Stimulated activated CD8-positive, alpha-beta memory T cell treated with anti-CD3 and anti-CD28 coated beads, Interleukin-15, amount 100 ng/mL, for 48 hours (primary cell): ENCODE measurements at places on chromosomes 3 and 15.

GRCh38 chr3:4741404-4742307 is 237.6 kb upstream of the BHLHE40 start:
- DNase-seq: no peak

GRCh38 chr3:150227839-150228238 is 180.3 kb upstream of the TSC22D2 start:
- peak; percentile 15 for DNase-seq

DNA sequence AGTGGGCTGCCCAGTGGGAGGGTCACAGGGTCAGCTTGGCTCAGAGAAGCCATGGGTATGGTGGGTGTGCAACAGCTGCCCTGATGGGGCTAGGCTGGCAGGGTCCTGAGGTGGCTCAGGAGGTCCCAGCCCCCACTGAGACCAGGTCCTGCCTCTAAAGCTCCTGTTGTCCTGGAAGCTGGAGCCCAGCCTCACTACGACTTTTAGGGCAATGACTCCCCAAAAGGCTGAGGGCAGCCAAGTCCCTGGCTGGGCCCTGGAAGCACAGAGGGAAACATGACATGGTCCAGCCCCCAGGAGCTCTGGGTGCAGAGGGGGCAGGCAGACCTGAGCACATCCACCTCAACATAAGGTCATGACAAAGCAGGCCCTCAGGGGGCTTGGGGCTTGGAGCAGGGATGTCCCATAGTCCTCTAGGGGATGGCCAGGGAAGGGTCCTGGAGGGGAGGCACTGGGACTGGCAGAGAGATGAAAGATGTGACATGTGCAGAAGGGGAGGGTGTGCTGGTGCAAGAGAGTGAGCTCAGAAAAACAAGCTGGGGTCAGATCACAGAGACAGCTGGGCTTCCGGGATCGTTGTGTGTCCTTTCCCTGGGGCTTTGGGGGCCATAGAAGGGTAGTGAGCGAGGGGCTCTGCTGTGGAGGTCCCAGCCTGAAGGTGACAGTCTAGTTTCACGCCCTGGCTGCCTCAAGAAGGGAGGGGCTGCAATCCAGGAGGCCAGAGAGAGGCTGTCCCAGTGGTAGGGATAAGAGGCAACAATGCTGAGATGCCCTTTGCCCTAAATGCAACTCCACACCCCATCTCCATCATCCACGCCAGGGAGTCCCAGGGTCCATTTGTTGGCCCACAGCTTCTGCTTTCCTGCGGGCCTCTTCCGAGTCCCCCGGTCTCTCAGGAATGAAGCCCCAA is 639 bp upstream of the ITIH3 start:
- DNase-seq: no peak

- no peak for DNase-seq
Measured at GRCh38 chr15:58448331-58448730, 16.5 kb downstream of the LIPC start.

GRCh38 chr15:87269566-87269965 is 987.0 kb downstream of the NTRK3 start:
- no peak for DNase-seq

DNA sequence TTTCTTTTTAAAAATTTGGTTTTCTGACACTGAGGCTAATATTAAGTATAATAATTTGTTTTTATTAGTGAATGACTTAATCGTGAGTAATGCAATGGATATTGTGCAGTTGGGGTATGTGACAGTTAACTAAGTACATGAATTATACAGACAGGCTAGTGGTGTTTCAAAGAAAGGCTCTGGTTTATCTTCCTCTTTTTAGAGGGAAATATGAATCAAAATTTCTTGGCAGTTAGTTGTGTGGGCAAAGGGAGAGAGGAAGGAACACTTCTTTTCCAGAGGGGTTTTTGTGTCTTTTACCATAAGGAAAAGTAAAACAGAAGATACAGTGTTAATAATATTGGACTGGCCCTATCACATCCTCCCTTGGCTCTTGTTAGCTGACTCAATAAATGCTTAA is 2.7 kb downstream of the ZNF654 start:
- no peak for DNase-seq

- no peak for DNase-seq
Measured at GRCh38 chr3:189270248-189270832, 98.6 kb downstream of the TPRG1 start.

- DNase-seq: no peak
Measured at GRCh38 chr3:38383156-38383875, 36.7 kb downstream of the XYLB start.

- DNase-seq: no peak
Measured at GRCh38 chr3:127677541-127678314, 5.0 kb downstream of the ABTB1 start.

DNA sequence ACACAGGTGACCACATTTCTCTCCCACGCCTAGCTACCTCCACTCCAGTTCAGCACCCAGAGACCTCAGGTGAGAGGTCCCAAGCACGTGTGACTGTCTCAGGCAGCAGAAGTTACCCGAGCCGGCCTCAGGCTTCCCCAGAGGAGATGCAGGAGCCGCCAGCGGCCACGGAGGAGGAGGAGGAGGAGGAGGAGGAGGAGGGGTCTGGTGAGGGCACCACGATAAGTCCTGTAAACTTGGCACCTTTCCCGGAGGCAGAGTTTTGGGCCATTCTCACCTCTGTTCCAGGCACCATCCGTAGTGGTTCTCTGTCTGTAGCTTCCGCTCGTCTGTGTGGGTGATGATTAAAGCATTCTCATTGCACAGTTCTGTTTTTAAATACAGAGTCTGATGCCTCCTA is 56.1 kb downstream of the CCK start:
- no peak for DNase-seq

DNA sequence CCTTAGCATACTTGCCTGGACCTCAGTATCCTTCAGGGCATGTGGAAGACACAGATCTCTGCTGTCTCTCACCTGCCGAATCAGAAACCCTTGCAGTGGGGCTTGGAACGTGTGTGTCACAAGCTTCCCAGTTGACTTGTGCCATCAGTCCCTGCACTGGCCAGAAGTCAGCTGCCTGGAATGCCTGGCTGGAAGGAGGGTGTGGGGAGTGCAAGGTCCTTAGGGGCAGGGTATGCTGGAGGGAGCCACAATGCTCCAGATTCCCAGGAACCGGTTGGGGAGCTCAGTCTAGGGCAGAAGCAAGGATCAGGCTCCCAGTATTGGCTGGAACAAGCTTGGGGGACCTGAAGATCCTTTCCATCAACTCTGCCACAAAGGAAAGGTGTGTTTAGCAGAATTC is 27.1 kb downstream of the SPSB4 start:
- no peak for DNase-seq

GRCh38 chr15:88477126-88477525 is 9.6 kb downstream of the MRPS11 start:
- no peak for DNase-seq

- DNase-seq: no peak
Measured at GRCh38 chr3:190194506-190194905, 73.8 kb upstream of the P3H2 start.

GRCh38 chr3:184559336-184559735 is 2.2 kb upstream of the EPHB3 start:
- DNase-seq: no peak

- DNase-seq: peak; percentile 59
Measured at GRCh38 chr15:73700041-73700842, 16.1 kb downstream of the CD276 start.

DNA sequence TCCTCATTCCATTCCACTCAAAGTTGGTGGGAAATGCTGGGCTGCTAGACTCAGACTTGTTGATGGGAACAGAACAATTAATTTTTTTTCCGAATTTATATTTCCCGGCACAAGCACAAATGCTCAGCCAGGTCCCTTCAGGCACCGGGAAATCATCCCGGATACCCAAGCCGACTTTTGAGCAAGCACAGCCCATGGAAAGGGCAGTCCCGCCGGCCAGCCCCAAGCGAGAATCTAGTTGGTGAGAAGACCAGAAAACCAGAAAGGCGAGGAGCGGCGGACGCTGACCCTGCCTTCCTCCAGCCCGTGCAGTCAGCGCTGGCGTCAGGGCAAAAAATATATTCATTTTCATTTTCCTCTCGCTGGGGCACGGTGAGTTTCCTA is 763 bp upstream of the ZIC4 start:
- no peak for DNase-seq

DNA sequence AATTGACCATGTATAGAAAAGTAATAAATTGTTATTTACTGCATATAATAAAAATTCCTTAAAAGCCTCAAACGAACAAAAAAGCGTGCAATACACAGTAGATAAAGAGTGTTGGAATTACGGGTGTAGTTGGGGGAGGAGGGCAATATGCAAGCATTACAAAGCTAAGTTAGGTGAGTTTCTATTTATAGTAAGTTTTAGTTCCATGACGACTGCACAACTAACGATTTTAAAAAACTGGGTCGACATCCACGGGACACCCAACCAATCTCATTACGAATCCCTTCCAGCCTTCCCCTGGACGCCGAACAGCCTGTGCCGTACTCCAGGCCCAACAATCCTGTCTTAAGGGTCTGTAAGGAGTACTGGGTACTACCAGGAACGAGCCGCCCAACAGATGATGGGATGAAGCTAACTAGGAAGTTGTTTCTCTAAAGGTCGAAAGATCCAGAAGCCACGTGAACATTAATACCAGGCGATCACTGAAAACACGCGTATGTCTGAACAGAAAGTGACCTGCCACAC is 677 bp downstream of the POLQ start:
- DNase-seq: no peak

- no peak for DNase-seq
Measured at GRCh38 chr3:85498177-85498576, 539.4 kb downstream of the CADM2 start.

DNA sequence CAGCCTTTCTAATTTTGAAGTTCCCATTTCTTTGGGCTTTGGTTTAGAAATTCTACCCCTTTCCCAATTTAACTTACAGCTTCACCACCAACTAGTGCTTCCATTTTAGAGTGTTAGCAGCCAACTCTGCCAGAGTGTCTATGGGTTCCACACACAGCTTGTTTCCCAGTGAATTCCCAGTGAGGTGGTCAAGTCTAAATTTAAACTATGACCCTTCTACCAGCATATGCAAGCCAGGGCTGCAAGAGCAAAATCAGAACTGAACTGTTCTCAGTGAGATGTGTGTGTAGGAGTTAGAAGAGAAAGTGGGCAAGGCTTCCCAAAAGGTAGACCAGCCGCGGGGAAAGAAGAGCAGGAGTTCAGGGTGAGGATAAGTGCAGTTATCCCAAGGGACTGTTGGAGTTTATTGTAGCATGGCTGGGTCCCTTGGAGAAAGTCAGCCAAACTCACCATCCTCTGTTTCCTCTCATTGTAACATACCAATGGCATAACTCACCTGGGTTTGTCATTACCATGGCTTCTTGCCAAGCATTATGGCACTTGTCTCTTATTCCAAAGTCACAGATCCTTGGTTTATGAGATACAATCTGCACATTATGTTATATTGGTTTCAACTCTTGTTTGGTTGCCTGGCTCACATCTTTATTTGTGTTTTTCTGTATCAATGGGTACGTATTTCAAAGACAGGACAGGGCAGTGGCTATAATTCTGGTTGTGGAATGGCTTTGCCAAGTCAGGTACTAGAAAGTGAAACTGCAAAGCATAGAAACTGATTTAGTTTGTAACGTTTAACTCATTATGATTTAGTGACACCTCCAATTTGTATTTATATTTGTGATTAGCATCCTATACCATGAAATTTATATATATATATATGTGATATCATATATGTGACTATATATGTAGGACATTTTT is 130.2 kb upstream of the UMPS start:
- no peak for DNase-seq

- DNase-seq: no peak
Measured at GRCh38 chr3:58519668-58520402, 17.2 kb downstream of the ACOX2 start.

- no peak for DNase-seq
Measured at GRCh38 chr3:76582632-76583378, 457.1 kb upstream of the ROBO2 start.

- DNase-seq: no peak
Measured at GRCh38 chr3:51382076-51382745, 2.9 kb upstream of the MANF start.

DNA sequence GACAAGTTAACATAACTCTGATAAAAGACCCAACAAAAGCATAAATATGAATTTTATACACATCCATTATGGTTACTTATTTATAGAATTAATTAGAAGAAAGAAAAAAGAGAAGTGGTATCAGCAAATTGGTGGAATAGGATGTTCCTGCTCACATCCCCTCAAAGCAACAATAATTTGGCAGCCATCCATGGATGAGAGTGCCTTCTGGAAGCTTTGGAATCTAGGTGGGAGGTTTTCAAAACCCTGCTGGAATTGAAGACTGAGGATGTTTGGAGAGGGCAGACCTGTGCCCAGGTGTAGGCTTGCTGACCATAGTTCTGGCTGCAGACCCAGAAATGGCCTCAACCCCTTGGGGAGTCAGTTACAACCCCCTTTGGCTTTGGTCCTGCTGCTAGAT is 91.2 kb downstream of the EDEM1 start:
- no peak for DNase-seq

DNA sequence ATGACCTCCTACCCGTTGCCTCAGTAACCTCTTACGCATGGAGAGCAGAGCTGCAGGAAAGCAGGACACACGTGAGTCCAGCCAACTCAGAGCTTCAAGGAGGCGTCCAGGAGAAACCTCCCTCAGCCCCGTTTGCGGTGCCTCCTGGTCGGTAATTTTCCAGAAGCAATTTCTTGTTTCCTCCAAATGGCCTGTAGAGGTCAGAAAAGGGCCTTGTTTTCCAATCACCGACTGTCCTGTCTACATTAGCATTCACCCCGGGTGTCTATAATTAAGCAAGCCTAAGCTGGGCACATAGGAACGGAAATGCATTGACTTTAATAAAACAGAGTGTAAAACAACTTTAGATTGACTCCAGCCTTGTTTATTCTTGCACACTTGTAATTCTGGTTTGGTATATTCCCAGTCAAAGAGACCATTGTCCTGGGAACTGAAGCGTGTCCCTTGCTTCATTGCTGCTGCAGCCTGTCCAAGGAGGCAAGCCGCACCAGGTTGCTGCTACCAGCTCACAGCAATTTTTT is 836.2 kb downstream of the AGBL1 start:
- no peak for DNase-seq

GRCh38 chr3:149553781-149554451 is 79.4 kb downstream of the TM4SF4 start:
- no peak for DNase-seq

DNA sequence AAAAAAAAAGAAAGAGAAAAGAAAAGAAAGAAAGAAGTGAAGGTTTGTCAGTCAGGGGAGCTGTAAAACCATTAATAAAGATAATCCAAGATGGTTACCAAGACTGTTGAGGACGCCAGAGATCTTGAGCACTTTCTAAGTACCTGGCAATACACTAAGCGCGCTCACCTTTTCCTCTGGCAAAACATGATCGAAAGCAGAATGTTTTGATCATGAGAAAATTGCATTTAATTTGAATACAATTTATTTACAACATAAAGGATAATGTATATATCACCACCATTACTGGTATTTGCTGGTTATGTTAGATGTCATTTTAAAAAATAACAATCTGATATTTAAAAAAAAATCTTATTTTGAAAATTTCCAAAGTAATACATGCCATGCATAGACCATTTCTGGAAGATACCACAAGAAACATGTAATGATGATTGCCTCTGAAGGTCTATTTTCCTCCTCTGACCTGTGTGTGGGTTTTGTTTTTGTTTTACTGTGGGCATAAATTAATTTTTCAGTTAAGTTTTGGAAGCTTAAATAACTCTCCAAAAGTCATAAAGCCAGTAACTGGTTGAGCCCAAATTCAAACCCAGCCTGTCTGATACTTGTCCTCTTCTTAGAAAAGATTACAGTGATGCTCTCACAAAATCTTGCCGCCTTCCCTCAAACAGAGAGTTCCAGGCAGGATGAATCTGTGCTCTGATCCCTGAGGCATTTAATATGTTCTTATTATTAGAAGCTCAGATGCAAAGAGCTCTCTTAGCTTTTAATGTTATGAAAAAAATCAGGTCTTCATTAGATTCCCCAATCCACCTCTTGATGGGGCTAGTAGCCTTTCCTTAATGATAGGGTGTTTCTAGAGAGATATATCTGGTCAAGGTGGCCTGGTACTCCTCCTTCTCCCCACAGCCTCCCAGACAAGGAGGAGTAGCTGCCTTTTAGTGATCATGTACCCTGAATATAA is 2.0 kb downstream of the B2M start:
- DNase-seq: no peak
